ENCODE measurements at places on chromosomes 1 and 21.

- peak; percentile 78 for DNase-seq
Observed at GRCh38 chr1:29736582-29737188, 500.4 kb downstream of the PTPRU start.

GRCh38 chr1:233241759-233242158, 53.8 kb downstream of the PCNX2 start:
- DNase-seq = no peak

GRCh38 chr1:115428256-115428655, 90.2 kb upstream of the NGF start:
- DNase-seq = no peak

DNA sequence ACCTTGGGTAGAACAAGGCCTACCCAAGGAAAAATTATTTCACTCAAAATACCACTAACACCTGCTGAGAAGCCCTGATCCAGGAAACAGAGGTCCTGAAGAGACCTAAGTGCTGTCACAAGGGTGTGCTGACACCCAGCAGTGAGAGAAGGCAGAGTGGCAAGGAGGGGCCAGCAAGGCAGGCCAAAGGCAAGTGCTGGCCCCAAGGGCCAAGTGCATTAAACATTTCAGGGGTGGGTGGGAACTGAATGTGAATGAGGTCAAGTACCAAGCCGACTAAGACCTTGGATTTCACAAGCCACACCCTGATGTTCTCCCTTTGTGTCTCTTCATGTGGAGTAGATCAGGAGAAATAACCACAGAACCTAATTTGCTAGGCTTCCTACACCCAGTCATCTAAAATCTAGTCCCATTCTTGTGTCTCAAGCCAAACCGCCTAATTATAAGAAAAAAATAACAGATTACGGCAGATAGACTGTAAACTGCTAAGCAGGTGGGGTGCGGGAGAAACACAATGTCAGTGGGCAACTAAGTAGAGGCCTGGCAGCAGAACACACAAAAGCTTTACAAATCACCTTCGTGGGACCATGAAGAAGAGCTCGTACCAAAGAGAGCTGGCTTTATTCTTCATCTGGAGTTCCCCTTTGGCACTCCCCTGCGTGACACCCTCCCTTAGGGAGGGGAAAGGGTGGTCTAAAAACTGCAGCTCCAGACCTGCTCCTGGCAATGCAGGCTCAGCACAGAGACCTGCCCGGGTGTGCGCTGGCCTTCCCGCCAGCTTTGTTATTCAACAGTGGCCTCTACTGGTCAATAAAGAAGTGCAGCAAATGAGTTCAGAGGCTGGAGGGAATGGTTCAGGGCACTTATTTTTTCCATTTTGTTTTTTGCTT, 8.7 kb downstream of the UBE2G2 start:
- peak; percentile 82 for DNase-seq

GRCh38 chr1:248890549-248891498, 15.2 kb upstream of the PGBD2 start:
- no peak for DNase-seq

- no peak for DNase-seq
Observed at GRCh38 chr21:38770660-38771059, 35.1 kb upstream of the ETS2 start.

DNA sequence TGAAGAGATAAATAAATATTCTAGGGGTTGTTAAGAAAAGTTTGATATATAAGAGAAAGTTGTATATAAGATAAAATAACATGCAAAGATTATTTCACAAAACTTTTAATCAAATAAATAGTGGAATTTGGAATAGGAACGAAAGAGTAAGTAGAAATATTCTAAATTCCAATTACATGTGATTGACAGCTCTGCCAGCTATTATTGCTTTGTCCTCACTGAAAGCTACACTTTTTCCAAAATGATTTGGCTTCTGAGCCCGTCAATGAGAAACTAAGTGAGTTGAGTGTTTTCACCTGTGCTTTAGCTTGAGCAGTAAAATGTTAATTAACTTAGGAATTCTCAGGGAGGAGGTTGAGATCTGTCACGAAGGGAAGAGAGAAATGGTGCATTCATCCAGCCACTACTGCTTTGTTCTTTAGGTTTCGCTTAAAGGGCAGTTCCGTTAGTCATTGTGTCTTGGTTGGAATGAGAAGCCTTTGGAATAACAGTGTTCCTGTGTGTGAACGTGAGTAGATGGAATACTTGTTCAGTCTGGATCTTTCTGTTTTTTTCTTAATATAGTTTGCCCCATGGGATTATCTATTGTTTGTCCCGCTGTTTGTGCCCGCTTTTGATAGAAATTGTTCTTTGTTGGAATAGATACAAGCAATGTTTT, 63.3 kb upstream of the CR1L start:
- no peak for DNase-seq

- no peak for DNase-seq
Observed at GRCh38 chr1:23610677-23611076, 51.4 kb upstream of the ID3 start.

- no peak for DNase-seq
Observed at GRCh38 chr1:231861541-231862481, 235.2 kb downstream of the DISC1 start.

- DNase-seq = peak; percentile 96
Observed at GRCh38 chr1:27044613-27045151, 32.0 kb upstream of the TENT5B start.

DNA sequence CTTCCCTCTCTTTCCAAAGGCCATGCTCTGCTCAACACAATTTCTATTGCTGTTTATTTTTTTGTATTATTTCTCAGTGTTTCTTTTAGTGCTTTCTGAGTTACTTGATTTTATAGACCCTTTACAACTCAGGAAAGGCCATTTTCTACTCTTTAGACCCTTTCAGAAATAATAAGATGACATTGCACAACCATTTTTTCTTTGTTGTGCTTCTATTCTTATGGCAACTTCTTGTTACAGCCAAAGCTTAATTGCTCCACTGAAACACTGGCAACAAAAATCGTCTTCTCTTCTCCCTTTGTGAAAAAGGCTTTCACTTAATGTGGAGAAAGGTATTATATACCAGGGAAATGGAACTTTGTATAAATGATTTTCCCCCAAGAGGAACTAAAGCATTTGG, 39.0 kb upstream of the SAMSN1 start:
- no peak for DNase-seq

GRCh38 chr1:47999097-47999496, 1.9 kb upstream of the TRABD2B start:
- DNase-seq = no peak

GRCh38 chr1:236862615-236863211, 67.6 kb downstream of the MTR start:
- no peak for DNase-seq

DNA sequence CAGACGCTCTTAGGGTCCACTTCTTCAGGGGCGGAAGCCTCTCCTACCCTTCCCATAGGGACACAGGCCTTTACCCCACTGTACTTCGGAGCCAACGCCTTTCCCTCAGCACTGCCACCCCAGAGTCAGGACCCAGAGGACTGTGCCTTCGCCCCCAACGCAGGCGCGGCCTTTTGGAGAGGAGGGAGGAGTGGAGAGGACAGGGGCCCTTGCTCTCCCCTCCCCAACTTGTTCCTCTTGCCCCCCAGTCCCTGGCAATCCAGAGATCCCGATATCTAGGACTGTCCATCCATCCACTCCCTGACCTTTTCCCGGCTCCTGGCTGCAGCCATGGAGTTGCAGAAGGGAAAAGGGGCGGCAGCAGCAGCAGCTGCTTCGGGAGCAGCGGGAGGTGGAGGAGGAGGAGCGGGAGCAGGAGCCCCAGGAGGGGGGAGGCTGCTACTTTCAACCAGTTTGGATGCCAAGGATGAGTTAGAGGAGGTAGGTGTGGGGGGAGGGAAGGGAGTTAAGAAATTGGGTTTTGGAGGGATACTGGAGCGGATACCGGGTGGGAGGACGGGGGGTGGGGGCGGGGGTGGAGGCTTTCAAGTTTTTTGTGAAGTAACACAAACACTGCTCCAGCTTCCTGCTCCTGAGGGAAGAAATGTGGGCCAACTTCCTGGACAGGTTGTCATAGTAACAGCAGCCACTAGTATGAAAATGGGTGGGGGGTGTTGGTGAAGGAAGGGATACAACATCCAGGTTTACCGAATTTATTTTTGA, 636 bp downstream of the INTS3 start:
- peak; percentile 61 for DNase-seq

- no peak for DNase-seq
Observed at GRCh38 chr1:81335876-81336275, 464.9 kb upstream of the ADGRL2 start.

DNA sequence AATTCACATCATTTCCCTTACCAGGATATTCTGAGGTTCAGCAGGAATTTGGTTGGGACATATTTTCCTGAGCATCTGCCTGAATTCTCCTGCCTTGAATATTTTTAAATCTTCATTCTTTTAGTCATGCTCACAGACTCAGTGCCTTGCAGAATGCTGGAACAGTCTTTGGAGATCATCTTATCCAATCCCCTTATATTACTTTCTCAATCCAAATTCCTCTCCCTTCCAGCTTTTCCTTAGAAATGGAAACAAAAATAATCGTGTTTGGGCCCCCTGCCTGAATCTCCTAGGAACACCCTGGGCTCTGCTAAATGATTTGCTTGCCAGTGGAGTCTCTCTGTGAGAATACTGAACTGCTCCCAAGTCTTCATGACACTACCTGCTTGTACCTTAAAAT, 38.4 kb downstream of the LHX8 start:
- DNase-seq = no peak

- no peak for DNase-seq
Observed at GRCh38 chr1:78760858-78761257, 111.2 kb downstream of the IFI44 start.

DNA sequence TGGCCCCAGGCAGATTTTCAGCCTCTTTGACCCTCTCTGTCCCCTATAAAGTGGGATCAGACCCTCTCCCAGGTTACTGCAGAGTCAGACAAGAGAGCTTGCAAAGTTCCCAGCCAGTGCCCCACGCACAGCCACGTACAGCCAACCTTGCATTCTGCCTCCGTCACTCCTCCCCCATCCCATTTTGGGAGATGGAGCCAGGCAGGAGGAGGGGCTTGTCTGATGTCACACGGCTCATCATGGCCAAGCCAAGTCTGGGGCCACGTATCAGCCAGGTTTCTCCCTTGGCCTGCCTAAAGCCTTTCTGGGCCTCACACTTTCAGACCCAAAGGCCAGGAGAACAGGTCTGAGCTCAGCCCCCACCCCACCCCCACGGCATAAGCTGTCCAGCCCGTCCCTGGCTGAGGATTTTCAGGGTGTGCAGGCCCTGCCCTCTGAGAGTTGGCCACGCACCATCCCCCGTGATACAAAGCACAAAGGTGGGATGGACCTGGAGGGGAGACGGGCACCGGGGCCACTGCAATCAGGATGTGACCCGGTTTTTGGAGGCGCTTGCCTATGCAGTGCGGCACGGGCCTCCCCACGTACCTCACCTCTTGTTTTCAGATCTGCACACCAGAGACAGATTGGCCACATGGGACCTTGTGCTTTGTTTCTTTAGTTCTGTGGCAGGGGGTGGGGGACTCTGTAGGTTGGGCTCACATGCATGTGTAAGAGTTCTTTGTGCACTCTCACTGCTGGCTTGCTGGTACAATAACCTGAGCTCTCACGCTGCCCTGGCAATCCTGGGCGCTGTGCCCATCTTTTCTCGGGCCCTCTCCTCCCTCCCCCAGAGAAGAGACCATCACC, 47.6 kb downstream of the TRIM11 start:
- DNase-seq = no peak

DNA sequence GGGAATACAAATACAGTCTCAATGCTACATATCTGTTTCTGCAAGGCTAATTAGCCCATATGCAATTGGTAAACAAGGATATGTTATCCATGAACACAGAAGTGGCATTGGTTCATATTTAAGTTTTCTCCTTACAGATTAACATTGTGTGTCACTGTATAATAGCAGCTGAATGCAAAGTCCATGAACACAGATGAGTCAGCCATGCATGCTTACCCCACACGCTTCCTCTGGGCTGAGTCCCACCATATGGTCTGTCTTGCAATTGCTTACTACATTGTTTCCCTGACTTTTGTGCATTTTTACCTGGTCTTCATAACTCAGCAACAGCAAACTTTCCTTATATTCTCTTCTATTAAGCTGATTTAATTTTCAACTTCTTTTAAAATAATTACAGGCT, 41.5 kb upstream of the TSNAX start:
- DNase-seq = no peak

- no peak for DNase-seq
Observed at GRCh38 chr1:10827377-10828333, 31.2 kb upstream of the CASZ1 start.

DNA sequence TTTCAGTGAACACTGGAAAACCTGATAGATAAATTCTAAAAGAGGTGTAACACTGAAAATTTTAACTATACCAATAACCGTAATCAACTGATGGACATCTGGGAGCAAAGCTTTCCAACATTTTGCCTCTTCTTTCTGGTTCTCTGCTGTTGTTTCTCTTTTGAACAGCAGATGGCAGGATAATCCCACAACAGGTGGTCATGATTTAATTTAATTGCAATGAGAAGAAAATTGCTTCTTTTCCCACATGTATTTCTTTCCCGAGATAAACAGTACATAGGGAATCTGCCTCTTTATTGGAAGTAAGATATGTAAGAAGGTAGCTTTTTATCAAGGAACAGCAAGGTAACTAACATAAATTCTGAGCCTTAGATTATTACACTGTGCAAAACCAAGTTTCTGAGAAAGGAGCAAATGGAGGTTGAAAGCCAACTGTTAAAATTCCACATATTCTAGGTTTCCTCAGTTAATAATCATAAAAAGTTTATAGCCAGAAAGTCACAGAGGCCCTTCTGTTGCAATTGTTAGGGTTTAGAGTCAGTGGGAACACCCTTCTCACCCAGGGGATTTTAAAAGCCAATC, 72.9 kb downstream of the RPS6KA1 start:
- peak; percentile 86 for DNase-seq

DNA sequence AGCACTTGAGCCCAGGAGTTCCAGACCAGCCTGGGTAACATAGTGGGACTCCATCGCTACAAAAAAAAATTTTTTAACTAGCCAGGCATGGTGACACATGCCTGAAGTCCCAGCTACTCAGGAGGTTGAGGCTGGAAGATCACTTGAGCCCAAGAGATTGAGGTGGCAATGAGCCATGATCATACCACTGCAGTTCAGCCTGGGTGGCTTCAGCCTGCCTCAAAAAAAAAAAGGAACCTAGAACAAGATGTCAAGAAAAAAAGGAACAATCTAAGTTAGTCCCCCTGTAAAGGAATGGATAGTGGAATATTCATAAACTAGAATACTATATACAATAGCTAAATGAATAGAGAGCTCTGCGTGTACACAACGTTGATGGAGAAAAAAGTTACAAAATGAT, 14.4 kb downstream of the NSL1 start:
- DNase-seq = no peak

- no peak for DNase-seq
Observed at GRCh38 chr1:80472145-80472544, 1328.6 kb upstream of the ADGRL2 start.

DNA sequence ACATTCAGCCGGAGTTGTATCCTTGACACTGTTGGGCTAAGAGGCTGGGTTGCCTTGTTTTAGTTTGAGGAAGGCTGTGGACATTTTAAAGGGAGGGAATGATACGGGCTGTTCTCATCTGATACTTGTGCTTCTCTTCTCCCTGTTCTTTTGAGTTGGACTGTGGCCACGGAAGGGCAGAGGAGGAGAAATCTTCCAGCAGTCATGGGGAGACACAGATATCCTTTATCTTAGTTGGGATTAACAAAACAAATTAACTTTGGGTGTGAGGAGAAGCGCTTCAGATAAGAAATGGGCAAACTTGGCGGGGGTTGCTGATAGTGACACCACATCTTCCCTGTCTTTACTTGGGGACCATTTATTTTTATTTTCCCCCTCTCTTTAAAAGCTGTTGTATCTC, 138.8 kb downstream of the ROR1 start:
- no peak for DNase-seq

Measured in Karpas-422 (cell line).